ENCODE measurements at places on chromosomes 5 and 9.

GRCh38 chr5:38547257-38547656, 9.2 kb downstream of the LIFR start:
- no peak for DNase-seq

- no peak for DNase-seq
These were observed 585.3 kb downstream of the EBF1 start for GRCh38 chr5:158514319-158514985.

DNA sequence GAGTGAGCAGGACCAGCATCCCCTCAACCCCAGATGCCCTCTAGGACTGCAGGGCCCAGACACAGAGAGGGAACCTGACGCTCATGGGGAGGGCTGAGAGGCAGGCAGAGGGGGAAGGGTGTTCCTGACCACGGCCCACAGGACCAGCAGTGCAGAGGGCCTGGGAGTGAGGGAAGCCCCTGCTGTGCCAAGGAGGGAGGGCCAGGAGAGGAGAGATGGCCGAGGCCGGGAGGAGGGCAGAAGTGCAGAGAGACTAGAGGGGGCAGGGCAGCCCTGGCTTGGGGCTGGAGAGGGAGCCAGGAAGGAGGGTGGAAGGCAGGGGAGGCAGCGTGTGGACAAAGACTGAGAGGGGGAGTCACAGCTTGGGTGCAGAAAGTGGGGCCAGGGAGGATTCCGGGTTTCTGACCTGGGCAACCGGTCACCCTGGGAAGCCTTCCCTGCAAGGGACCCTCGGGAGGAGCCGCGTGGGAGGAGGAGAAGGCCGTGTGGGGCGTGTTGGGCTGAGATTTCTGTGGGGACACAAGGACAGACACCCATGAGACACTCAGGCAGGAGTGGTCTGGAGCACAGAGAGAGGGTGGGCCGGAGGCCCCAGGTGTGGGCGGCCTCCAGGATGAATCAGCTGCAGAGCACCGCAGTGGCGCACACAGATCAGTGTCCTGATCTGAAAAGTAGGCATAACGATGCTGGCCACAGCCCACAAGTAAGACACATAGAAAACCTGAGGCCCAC, 117.5 kb downstream of the ADAMTS2 start:
- no peak for DNase-seq

DNA sequence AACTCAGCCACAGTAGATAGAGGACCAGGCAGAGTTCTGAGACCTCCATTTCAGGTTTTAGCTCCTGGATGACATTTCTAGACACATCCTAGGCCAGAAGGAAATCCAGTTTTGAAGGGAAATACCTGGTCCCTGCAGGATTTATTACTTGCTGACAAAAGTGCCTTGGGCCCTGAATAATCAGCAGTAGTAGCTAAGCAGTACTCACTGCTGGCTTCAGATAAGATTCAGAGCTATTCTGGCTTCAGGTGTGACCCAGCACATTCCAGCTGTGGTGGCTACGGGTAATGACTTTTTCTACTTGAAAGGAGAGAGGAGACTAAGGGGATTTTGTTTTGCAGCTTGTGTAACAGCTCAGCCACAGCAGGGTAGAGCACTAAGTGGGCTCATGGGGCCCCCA, 34.0 kb downstream of the NDUFAF2 start:
- no peak for DNase-seq

DNA sequence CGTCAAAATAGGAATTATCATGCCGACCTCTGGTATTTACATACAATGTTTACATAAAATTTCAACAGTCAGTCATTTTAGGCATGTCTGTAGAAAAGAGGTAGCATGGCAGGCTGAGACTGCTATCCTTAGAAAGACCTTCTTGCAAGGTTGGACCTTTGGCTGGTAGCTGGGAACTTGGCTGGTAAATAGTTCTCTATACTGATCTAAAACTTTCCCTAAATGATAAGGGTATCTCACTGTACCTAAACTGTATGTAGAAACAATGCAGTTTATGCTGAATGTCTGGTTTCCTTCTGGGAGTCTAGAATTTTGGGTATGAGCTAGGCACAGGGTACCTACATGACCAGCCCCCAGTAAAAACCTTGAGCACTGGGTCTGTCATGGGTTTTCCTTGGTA, 18.0 kb downstream of the FEM1C start:
- no peak for DNase-seq

DNA sequence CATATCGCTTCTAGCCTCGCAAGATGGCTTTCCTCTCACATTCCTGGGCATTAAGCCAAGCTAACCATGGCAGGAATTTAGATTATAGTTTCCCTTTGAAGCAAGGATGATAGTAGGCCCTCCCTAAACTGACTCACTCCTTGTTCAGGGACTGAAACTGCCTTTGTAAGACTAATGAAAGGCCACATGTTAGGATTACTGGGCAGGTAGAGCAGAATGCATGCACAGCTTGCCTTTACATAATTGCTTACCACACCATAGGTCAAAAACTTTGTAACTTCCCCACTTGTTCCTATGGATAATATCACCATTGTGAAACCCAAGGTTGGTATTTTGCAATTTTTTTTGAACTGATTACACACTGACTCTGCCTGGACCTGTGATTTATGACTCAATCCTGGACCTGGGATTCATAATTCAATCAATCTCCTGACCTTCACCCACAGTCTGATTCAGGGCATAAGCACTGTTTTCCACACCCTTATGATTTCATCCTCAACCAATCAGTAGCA, 41.0 kb upstream of the PRDM9 start:
- DNase-seq = no peak

DNA sequence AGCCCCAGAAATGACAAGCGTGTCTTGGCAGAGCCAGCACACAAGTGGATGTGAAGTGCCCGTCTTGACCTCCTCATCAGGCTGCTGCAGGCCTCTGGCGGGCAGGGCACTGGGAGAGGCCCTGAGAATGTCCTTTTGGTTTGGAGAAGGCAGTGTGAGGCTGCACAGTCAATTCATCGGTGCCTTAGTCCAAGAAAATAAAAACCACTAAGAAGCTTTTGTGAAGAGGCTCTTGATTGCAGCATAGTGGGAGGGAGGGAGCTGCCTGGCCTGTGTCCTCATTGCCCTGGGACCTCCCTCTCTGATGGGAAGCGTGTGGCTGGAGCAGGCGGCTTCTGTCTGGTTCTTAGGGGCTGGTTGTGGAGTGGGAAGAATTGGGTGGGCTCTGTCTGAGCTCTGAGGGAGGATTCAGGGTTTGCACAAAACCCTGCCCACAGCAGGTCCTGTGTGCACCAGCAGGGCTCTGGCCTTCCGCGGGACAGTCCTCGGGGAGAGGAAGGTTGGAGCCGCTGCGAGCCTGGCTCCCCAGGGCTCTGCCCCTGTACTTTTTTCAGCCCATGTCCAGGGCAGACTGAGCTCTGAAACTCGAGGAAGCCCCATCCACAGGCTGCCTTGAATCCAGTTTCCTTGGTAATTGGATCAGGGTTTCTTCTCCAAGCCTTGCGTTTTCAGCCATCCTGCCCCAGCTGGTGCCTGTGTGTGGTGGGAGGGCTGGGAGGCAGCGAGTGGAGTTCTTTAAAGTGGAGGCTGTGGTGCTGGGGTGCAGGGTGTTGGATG, 1.1 kb downstream of the HRCT1 start:
- DNase-seq = no peak
